ENCODE measurements at places on chromosomes 7 and 10. TPM values are rescaled to one million over a fixed set of nuclear protein-coding genes. Genes with fewer than 3 reads are reported as not detected.

PKD1L1 gene
- 3.2 TPM for total RNA-seq

DNA sequence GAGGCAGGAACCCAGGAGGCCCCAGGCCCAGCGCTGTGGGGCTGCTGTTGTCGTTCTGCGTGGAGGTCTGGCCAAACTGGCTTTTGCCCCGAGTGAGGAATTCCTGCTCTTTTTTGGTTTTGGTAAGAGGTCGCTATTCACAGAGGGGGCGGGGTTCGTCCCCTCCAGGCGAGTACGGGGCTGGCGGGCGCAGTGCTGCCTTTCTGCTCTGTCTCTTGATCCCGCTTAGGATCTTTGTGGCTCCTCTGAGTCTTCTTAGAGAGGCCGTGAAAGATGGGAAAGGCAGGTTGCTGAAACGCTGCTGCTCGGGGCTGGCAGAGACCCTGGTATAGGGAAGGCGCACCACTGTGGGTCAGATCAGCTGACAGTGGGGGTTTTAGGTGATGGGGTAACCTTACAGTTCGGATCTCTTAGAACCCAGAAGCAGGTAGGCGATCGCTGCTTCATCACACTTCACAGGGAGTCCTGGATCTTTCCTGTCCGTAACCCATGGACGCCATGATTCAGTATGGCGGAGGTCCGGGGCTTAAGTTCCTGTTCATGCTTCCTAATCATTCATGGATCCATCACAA lies 136.7 kb downstream of the KIF20B start:
- DNase-seq: no peak

DNA sequence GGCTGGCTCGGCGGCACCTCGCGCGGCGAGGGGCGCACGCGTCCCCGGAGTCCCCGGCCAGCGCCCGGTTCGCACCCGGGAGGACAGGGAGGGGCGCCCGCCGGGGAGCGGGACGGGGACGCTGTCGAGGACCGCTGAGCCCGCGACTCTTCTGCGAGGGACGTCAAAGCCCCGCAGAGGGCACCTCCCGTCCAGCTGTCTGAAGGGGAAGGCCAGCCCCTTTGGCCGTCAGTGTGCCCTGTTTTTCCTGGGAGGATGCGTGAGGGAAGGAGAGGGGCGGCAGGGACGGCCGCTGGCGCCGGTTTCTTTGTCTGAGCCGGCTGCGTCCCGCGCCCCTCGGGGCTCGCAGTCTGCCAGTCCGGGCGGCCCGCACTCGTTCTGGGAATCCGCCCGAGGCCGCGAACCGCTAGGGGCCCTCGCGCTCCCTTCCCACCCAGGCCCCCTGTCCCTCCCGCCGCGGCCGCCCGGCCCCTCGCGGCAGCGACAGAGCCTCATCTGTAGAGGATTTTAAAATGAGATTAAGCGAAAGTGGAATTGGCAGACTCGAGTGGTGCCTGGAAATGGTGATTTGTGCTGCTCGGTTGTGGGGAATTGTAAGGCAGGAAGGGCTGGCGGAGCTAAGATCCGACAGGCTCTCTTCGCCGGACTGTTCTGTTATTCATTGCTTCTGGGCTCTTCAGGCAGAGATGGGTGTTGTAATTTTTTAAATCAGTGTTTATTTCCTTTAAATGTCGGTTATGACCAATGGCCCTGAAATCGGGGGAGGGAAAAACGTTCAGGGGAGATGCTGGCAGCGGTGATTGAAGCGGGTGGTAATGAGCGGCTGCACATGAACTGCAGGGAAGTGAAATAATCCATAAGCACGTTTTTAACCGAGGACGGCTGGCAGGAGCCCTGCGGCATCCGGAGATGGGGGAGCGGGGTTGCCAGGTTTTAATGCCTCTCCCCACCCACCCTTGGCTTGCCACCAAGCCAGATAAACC lies 618 bp upstream of the RELN start:
- no peak for DNase-seq

DNA sequence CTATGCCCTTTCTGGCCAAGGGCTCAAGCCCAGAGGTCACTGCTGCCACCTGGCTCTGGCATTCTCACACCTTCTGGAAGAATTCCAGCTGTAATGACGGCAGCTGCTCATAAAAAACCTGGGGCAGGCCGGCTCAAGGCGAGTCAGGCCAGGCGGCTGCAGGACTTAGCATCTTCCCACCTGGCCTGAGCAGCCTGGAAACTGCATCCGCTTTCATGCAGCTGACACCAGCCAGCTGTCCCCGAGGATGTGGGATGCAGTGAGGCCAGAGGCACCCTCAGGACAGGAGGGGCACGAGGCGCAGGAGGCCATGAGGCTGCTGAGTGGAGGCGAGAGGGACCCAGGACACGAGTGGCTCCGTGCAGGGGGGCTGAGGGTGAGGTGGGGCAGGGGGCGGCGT lies 47.5 kb upstream of the ADGRA1 start:
- DNase-seq: no peak

All from heart right ventricle (tissue), 16 donors.